ENCODE measurements at places on chromosomes 2 and 18.
A peak's percentile ranks its signal among the peaks of the same experiment; 100 is the strongest.

GRCh38 chr18:50135903-50136302 is 59.0 kb downstream of the MYO5B start:
- no peak for DNase-seq

- no peak for DNase-seq
These were observed 35.5 kb downstream of the DOCK10 start for GRCh38 chr2:225006730-225007129.

DNA sequence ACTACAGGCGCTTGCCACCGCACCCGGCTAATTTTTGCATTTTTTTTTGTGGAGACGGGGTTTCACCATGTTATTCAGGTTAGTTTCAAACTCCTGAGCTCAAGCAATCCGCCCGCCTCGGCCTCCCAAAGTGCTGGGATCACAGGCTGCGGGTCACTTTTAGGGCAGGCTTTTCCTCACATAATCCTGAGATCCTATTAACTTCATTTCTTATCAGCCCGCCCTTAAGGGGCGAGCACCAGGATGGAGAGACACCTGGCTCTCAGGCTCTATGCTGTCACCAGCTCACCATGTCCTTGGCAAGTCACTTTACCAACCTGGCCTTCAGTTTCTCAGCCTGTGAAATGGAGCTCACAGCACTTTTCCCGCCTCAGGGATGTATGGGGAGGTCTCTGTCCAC is 23.0 kb downstream of the ZFP36L2 start:
- no peak for DNase-seq

GRCh38 chr2:241272303-241273209 is 42.9 kb downstream of the HDLBP start:
- DNase-seq = peak; percentile 40

DNA sequence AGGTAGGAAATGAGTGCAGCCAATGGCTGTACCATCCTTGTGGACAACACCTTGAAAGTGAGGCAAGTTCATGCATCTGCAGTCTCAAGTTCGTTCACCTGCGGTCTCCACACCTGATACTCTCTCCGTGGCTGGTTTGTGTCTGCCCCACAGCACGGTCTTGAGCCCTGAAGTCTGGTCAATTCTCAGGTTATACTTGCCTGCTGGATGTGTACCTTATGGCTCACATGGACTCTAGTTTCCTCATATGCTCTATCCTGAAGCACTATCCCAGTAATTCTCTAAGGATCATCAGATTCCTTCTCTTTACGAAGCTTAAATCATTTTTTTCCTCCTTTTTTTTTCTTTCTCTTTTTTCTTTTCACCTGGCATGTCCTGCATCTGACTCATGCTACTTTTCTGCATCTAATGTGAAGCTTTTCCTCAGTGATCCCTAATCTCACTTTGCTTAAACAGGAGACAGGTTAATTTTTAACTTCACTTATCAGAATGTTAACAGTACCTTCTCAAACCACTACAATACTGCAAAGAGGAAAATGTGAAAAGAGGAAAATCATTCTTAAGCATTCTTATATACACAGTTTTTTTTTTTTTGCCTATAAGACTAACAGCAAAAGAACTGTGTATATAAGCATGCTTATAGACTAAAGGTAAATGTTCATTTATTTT is 511.2 kb downstream of the SOX11 start:
- no peak for DNase-seq

GRCh38 chr2:21981127-21981526 is 857.4 kb downstream of the TDRD15 start:
- no peak for DNase-seq

GRCh38 chr18:13565228-13565627 is 161.1 kb downstream of the FAM210A start:
- DNase-seq = no peak

GRCh38 chr2:160478660-160479059 is 14.9 kb downstream of the RBMS1 start:
- DNase-seq = no peak

DNA sequence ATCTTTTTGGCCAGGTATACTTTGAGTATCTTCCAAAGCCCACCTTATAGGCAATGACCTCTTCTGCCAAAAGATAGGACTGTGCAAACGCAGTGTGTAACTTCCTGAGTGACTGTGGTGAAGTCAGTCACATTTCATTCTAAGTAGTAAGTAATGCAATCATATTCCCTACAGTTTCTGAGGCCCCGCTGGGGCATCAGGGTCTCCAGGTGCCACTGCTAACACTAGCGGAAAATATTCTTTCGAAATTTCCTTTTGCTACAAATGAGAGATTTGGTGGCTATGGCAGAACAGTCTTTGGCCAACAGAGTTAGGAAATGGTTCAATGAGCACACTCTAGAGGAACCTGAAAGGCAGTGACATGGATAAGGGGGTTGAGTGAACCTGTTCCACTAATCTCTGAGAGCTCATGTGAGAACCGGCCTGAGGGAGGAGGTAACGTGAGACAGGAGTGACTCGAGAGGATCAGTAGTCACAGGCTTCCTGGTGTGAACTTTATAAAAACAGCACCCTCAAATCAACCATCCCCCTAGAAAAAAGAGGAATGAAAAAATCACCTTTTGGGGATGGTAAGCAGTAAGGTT is 102.6 kb upstream of the LPIN2 start:
- no peak for DNase-seq

- DNase-seq = no peak
These were observed 3.9 kb downstream of the CDCA7 start for GRCh38 chr2:173358616-173359015.

DNA sequence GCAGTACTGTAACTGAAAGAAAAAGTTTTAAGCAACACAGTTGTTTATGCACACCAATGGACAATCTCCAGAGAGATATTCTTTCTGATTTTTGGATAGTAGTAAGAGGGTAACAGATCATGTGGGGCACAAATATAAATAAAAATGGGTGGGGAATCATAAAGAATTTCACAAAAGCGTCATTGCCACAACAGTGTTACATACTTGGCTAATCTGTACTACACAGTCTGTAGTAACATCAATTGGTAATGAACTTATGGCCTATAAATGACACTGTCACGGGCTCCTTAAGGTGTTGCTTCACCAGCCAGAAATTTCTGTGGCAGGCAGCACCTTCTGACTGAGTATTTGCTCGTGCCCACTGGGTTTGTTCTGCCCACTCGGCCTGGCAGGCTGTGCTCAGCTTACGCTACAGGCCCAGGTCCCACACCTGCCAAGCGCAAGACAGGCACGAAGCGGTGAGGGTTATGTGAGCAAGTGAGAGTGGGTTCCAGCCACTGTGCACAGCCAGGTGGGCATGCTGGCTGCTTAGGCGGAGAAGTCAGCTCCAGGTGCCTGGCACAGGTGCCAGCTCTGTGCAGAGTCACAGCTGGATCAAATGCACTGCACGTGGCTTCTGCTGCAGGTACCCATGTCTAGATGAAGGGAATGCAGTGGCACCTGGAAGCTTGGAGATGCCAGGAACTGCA is 532.5 kb upstream of the SLC39A10 start:
- no peak for DNase-seq

DNA sequence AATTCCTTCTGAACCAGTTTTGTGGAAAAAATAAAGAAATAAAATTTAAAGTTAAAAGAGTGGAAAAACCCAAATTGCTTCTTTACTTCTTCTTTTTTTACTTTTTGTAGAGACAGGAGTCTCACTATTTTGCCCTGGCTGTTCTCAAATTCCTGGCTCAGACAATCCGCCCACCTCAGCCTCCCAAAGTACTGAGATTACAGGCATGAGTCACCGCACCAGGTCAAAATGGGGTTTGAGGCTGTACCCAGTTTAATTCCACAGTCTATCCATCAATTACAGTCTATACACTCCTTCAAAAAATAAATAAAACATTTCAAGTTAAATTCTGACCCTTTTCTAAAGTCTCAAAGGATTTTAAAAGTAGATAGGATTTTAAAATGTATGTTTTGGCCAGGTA is 120.3 kb downstream of the FAM161A start:
- DNase-seq = no peak

GRCh38 chr18:13180614-13181375 is 37.8 kb upstream of the LDLRAD4 start:
- no peak for DNase-seq

DNA sequence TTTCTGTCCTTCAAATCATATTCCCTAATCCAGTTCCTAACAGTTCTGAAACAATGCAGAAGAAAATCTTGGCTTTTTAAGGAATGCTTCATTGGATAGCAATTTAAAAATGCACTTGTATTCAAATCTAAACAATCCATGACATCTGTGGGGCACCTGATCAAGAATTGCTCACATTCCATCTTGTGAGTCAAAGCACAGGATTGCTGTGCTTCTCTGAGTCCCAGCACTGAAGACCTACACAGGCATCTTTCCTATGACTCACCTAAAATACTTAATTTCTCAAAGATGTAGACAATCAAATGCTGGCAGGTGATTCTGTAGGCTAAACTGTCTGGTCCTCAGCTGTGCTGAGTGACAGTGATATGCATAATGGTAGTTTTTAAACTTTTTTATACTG is 10.1 kb upstream of the ATP8B1 start:
- DNase-seq = no peak

GRCh38 chr2:19785867-19786266 is 115.9 kb downstream of the TTC32 start:
- no peak for DNase-seq

GRCh38 chr2:215862351-215862771 is 151.0 kb downstream of the MREG start:
- no peak for DNase-seq

GRCh38 chr18:35131387-35132020 is 90.3 kb downstream of the MAPRE2 start:
- no peak for DNase-seq

DNA sequence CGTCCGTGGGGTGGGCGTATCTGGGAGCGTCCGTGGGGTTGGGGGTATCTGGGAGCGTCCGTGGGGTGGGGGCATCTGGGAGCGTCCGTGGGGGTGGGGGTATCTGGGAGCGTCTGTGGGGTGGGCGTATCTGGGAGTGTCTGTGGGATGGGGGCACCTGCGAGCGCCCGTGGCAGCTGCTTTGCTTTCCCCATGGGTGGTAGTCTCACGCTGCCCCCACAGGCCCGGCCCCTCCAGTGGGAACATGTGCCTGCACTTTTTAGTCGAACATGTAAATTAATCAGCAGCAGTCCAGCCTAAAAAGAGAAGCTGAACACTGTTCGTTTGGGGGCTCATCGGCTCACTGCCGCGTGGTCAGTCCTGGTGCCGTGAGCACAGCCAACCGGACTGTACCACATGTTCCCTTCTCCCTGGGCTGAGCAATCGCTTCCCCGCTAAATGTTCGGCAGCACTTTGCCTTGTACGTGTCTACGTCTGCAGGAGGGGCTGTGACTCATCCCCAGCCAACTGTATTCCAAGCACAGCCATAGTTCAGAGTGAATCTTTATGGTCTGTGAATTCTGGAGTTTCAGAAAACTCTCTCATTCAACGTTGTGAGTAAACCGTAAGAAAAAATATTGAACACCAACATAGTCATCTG is 271.5 kb downstream of the AGAP1 start:
- no peak for DNase-seq

DNA sequence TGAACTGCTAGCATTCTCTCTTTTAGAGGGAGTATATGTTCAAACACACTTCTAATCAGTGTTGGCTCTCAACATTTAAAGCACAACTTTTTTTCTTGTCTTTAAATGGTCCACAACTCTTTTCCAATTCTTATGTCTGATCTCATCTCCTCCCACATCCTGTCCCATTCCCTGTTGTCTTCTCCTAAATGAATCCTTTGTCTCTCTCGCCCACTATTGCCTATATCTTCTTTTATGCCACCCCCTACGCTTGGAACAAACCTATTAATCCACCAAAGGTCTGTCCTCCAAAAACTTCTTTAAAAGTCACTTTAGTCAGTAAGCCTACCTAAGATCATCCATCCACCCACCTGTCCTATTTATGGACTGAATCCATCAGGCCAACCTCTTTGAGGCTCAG is 235.5 kb upstream of the SMAD7 start:
- DNase-seq = no peak

DNA sequence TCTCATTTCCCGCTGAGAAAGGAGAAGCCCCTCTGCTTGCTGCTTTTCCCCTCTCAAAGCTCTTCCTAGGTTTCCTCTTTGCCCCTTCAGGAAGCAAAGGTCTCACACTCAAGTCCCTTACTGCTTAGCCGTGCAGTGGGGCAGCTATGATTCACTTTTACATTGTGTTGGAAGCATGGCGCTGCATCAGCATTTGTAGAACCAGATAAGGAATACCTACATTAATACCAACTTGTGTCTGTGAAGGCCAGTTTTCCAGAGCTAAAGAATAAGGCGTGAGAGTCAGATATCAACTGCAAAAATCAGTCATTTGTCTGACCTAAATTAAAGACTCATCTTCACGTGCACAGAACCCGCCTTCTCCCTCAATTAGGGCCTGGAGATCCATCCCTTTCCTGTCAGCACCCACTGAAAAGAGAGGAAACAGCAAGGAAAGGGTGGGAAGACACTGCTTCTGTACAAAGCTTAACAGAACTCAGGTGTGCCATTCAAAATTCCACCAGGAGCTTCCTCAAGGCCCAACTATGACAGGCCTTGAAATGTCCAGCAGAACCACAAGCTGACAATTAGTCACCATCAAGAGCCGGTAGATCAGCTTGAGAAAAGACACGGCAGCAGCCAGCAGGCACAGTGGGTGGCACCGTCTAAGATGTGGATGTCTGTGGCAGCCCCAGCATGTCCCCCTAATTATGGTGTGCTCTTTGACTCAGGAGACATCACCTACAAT is 16.1 kb upstream of the XDH start:
- DNase-seq = no peak

DNA sequence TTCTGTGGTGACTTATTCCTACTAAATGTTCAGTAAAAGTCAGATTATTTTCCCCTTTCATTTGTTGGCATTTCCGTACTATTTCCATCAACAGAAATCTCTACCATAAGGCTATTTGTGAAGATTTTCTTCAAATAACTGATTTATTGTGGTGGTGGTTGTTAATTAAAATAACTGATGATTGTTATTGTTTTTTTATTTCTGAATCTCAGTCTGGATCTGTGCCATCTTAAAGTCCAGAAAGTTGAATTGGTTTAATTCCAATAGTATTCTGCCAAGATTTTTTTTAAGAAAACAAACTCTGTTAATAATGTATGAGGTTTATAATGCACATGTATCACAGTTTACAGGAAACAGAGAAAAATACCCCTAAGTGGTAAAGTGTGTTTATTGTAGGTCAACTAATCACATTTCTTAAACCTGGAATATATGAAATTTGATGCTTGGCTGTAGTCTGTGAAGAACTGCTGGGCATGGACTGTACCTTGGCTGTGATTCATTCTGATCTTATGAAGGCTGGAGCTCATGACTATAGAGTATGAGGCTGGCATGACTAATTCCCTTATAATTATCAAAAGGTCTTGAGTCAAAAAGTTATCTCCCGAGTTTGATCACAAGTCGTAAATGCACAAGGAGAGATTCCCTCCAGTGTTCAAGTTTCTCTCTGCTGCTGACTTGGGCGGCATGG is 134.2 kb upstream of the RND3 start:
- DNase-seq = no peak
